Prostate gland (tissue), 2 donors: ENCODE measurements at places on chromosomes 12 and 14. TPM values are rescaled to one million over a fixed set of nuclear protein-coding genes. Genes with fewer than 3 reads are reported as not detected.

The KERA gene
- total RNA-seq = not detected

The GPR135 gene
- 2.3 TPM for total RNA-seq

The DCAF4 gene
- total RNA-seq = 8.9 TPM

The TMEM132C gene
- 0.46 TPM for total RNA-seq

The PTGDR gene
- 0.55 TPM for total RNA-seq

The PRR4 gene
- 7.9 TPM for total RNA-seq

The TSPAN8 gene
- total RNA-seq = 36.3 TPM

The ALDH1L2 gene
- total RNA-seq = 2.6 TPM

The GALNT6 gene
- 1.1 TPM for total RNA-seq

The SYT1 gene
- total RNA-seq = 11.5 TPM

The HHIPL1 gene
- total RNA-seq = 4.5 TPM

DNA sequence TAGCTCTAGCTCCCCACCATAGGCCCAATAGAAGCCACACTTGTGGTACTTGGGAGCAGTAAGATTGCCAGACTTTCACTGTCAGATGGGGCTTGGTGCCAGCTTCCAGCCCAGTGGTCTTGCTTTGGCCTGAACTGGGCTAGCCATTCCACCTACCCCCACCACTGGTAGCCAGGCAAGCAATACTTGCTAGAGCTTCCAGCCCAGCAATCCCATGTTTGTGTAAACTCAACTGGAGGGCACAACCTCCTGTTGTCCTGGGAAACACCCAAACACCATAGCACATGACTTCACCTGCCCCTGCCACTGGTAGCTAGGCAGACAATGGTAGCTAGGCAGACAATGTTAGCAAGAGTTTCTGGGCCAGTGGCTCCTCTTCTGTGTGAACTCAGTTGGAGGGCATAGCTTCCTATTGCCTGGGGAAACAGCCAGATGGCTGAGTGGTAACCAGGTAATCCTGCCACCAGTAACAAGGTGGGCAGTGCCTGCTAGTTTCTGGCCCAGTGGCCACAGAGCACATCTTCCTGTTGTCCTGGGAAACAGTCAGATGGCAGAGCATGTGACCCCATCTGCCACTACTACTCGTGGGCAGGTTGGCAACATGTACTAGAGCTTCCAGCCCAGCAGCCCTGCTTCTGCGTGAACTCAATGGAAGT is 5.6 kb upstream of the OR6C76 start:
- no peak for DNase-seq

DNA sequence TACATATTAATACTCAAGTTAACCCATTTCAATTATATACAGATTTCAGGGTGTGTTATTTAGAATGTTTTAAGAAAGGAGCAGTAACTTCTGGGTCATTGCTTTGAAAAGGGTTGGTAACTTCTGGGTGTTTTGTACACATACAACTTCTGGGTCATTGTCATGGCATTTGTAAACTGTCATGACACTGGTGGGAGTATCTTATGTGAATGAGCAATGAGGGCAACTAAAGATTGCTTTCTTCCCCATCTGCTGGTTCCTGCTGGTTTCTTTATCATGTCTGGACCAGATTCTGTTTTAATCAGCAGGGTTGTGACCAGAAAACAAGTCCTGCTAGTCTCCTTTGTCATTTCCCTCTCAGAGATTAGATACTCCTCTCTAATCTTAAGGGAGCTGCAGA is 713.3 kb downstream of the LRFN5 start:
- no peak for DNase-seq

DNA sequence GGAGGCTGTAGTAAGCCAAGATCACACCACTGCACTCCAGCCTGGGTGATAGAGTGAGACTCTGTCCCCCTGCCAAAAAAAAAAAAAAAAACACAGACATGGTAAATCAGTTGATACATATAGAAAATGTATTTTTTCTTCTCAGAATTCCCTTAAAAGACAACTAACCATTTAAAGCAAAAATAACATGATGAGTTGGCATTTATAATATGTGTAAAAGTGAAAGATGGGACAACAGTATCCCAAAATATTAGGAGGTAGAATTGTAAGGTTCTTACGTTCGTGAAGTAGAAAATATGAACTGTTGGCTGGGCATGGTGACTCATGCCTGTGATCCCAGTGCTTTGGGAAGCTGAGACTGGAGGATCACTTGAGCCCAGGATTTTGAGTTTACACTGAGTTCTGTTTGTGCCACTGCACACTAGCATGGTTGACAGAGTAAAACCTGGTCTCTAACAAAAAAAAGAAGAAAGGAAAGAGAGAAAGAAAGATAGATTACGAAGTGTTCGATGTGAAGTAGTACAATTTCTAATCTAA is 296.7 kb downstream of the FBXL14 start:
- no peak for DNase-seq

DNA sequence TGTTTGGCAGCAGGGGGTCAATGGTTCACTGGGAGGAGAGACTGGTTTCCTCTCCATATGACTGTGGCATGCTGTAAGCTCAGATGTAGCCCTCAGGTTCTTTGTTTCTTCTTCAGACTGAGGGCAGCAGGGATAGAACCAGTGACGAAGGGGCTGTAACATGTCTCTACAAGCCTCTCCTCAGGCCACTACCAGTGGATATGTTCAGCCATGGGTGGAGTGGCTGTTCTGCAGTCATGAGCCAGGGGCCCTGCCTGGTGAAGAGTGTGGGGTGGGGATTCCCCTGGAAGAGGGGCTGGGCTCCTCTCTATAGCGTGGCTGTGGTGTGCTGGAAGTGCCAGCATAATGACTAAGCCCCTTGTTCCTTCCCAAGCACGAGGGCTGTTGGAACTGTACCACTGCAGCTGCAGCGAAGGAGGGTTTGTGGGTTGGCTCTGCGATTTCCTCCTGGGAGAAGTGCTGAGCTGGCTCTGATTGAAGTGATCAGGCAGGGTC is 55.8 kb downstream of the CMAS start:
- DNase-seq = no peak

DNA sequence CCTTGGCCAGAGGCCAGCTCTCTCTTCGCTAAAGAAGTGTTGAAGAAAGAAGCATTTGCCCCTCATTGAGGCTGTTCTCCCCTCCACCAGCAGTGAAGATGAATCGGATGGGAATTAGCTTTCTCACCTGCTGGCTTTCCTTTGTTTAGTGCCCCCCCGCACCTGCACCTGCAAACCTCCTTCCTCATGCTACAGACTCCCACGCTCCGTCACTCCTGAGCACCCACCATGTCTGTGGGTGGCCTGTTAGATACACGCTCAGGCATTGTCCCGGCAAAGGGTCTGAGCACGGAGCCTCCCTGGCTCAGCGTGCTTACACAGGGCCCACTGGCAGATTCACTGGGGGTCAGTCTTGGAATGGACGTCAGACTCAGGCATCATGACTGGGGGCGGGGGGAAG is 121.6 kb downstream of the GLT1D1 start:
- DNase-seq = no peak

DNA sequence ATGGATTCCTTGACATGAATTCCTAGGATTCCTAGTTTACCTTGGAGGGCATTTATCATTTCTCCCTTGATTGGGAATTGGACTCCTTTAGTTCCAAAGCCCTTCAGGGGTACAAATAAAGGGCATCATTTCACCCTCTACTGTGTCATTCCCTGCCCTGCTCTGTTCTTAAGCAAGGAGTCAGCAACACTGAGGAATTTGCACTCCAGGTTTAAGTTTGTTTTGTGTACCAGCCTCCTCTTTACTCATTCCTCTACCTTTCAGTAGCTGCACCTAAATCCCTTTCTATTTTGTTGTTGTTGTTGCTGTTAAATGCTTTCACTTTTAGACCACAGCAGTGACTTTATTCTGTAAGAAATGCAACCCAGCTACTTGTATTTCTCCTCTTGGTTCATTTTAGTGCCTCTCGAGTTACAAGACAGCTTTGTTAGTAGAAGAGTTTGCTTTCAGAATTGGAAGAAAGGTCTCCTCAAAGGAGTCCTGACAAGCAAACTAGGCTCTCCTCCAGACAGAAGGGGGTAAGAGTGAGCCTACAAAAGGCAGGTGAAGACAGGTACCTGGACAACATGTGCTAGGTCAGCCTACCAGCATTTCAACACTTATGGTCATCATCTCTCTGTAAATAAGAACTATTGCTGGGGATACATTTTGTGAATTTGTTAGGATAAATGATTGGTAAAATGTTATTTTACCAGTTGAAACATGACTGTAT is 90.0 kb downstream of the RMST start:
- peak; percentile 51 for DNase-seq

DNA sequence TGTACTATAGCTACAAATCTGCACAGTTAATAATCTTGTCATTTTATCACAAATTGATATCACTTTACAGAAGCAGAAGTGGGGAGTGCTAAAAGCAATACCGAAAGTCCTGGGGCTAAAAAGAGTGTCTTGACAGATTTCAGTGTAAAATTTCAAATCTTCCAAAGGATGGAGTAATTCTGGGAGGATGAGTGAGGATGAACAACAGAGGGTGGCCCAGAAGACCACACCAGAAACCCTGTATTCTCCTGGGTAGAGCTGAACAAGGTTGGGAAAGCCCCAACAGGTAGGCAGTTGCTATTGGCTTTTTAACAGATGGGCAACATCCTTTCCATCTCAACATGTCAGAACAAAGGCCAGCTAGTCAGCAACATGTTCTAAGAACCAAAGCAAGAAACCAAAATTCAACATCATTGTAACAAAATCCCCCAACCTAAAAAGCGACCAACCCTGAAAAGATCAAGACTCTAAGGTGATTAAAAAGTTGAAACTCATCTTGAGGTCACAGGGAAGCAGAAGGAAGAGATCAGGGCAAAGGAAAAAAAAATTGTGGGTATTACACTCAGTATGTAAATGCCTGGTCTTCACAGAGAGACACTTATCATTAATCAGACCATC is 38.8 kb downstream of the CBX5 start:
- DNase-seq = no peak

- no peak for DNase-seq
These were observed 115.1 kb upstream of the SLC38A2 start for GRCh38 chr12:46487567-46488131.

DNA sequence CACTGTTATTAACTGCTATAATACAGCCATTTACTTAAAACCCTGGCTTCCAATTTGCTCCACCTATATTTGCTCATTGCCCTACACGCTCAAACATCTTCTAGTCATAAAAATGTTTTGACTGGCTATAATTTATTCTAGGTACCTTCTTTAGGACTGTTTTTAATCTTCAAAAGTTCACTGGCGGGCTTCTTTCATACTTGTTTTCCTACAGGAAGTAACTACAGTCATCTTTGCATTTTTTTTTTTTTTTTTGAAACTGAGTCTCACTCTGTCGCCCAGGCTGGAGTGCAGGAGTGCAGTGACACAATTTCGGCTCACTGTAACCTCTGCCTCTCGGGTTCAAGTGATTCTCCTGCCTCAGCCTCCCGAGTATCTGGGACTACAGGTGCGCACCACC is 32.5 kb downstream of the MPHOSPH9 start:
- no peak for DNase-seq

DNA sequence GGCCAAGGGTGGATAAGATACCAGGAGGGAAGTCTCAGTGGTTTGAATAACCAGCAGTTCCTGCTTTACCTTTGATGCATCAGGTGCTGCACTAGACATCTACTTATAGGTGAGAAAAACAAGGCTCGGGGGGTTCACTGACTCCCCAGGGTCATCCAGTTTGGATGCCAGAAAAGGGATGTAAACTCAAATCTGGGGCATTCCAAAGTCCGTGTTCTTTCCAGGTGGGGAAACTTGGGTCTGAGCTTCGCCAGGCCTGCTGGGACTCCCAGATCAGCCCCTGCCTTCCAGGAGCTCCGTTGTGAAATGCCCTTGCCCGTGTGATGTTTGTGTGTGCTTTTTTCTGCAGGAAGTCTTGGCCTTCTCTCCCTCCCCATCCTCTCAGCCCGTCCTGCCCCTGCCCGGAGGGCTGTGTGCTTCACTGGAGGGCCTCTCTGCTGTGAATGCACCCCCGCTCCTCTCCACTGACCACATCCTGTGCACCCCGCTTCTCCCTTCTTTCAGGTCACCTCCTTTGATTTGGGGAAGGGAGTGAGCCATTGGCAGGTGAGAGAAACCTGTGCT is 42.1 kb downstream of the TSPAN9 start:
- no peak for DNase-seq

GRCh38 chr12:94272280-94272679 is 123.9 kb downstream of the PLXNC1 start:
- DNase-seq = no peak

GRCh38 chr12:4643747-4644146 is 5.1 kb downstream of the AKAP3 start:
- no peak for DNase-seq

- no peak for DNase-seq
These were observed 56.8 kb upstream of the TSPAN9 start for GRCh38 chr12:3020399-3020798.

GRCh38 chr14:36069535-36069900 is 107.0 kb downstream of the PTCSC3 start:
- DNase-seq = peak; percentile 7

GRCh38 chr12:116861320-116861719 is 19.9 kb downstream of the HRK start:
- no peak for DNase-seq

DNA sequence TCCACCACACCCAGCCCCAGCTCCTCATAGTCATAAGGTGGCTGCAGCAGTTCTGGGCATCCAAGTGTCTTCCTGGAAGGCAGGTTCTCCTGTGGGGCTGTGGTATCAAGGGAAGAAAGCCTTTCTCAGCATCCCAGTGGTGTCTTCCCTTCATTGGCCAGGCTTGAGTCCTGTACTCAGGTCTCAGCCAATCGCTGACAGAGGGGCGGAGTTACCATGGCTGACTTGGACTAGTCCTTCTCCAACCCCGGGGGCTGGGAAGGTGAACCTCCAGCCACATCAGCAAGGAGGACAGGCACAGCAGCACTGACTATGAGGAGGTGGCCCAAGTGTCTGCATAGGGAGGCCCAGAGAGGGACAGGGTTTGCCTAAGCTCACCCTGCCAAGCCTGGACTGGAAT is 64.0 kb upstream of the SLC24A4 start:
- DNase-seq = no peak

- DNase-seq = peak; percentile 22
These were observed 693 bp downstream of the MAP3K9 start for GRCh38 chr14:70808416-70809224.

DNA sequence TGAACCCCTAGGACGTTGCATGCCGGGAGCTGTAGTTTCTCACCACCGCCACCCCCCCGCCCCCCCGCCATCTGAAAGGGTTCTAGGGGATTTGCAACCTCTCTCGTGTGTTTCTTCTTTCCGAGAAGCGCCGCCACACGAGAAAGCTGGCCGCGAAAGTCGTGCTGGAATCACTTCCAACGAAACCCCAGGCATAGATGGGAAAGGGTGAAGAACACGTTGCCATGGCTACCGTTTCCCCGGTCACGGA is 501 bp upstream of the HSP90B1 start:
- DNase-seq = no peak

GRCh38 chr14:100472491-100472890 is 114.7 kb downstream of the BEGAIN start:
- DNase-seq = no peak

DNA sequence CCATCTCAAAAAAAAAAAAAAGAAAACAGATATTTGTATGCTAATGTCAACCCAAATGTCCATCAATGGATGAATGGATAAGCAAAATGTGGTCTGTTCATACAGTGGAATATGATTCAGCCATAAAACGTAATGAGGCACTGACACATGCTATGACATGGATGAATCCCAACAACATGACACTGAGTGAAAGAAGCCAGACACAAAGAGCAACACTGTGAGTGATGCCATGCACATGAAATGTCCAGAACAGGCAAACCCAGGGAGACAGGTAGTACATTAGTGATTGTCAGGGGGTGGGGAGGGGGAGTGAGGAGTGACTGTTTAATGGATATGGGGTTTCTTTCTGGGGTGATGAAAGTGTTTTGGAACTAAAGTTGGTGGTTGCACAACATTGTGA is 50.2 kb downstream of the ARL6IP4 start:
- DNase-seq = no peak

- peak; percentile 23 for DNase-seq
These were observed 4.4 kb downstream of the VDR start for GRCh38 chr12:47900131-47901062.
